Uterus (tissue), 4 donors: ENCODE measurements at places on chromosomes 2 and 18. TPM values are rescaled to one million over a fixed set of nuclear protein-coding genes. Genes with fewer than 3 reads are reported as not detected.

GRCh38 chr2:190583507-190584337, 49.2 kb upstream of the NEMP2 start:
- H3K27ac ChIP-seq = no peak overlapping the region
- no peaks in the 10 kb centered on the region for H3K27me3 ChIP-seq

DNA sequence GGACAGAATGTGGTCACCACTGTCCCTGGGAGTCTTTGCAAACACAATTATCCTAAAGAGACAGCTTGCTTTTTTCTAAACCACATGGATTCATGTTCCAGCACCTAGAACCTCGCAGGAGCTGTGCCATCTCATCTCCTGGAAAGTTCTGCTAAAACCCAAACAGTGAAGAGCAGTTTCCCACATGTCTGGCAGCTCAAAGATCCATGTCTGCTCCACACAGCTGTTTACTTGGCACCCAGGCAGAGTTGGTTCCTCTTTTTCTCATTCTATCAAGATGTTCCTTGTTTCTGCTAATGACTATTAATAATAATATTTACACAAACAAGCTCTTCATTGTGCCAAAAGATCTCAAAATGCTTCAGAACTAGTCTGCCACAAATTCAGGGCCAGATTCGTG, 30.1 kb upstream of the PID1 start:
- H3K4me1 ChIP-seq = no peaks in the 10 kb centered on the region
- H3K27me3 ChIP-seq = no peaks in the 10 kb centered on the region
- no peak for DNase-seq

MROH2A gene
- total RNA-seq = not detected

OTOS gene
- total RNA-seq = not detected
